Left cardiac atrium (tissue), 4 donors: ENCODE measurements at places on chromosomes 2 and 18. TPM values are rescaled to one million over a fixed set of nuclear protein-coding genes. Genes with fewer than 3 reads are reported as not detected.

- DNase-seq = no peak
These were observed 37.4 kb downstream of the PNO1 start for GRCh38 chr2:68195096-68195495.

The ATOH8 gene
- total RNA-seq = 29.1 TPM

The ASPRV1 gene
- total RNA-seq = 1.2 TPM

DNA sequence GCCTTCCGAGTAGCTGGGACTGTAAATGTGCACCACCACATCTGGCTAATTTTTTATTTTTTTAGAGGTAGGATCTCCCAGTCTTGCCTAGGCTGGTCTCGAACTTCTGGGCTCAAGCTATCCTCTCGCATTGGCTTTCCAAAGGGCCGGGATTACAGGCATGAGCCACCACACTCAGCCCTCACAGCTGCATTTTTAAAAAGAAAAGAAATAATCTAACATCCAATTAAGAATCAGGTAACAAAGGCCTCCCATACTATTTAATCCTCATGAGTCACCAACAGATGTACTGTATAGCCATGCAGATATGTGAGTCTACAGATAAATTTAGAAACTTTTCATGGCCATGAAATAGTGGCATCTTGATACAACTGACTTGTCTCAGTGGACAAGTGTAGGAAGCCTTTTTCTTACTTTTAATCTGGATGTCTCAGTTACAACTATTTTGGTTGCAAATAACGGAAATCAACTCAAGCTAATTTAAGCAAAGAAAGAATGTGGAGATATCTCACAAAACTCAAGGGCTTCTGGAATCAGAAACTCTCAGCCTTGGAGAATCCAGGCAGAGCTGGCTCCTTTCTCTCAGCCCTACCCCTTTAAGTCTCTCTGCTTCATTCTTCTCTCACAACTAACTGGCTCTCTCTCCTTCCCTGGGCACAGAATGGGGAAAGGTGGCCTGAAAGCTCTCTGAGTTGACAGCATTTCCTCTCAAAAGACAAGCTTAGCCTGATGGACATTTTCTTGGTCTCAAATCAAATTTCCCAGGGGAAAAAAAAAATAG lies 12.8 kb upstream of the PPM1B start:
- DNase-seq = no peak

- DNase-seq = no peak
These were observed 44.6 kb downstream of the SCN7A start for GRCh38 chr2:166449439-166449838.

DNA sequence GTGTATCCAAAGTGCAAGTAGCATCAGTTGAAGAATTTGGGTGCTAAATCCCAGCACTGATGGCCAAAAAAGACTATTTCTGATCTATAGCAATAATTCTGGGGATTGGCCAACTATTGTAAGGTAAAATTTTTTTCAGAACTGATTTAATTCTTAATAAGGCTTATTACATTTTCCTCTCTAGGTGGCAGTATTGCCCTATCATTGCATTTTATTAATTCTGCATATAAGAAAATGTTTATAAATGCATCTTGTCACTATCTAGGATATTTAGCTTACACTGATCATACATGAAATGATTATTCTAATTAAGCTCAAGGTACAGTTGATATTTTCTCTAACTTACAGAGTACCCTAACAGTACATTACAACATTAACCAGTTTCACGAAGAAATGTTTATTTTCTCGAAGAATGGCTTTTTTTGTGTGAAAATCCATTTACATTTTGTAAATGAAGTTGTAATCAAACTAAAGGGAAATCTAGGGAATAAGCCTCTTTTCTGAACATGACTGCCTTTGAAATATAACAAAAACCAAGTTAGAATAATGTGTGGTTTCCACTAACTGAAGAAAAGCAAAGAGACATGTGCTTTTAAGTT lies 11.0 kb downstream of the TTN start:
- no peak for DNase-seq

The CXCR1 gene
- total RNA-seq = 0.97 TPM
